Thoracic aorta (tissue), 2 donors: ENCODE measurements at places on chromosomes 7 and 10.

DNA sequence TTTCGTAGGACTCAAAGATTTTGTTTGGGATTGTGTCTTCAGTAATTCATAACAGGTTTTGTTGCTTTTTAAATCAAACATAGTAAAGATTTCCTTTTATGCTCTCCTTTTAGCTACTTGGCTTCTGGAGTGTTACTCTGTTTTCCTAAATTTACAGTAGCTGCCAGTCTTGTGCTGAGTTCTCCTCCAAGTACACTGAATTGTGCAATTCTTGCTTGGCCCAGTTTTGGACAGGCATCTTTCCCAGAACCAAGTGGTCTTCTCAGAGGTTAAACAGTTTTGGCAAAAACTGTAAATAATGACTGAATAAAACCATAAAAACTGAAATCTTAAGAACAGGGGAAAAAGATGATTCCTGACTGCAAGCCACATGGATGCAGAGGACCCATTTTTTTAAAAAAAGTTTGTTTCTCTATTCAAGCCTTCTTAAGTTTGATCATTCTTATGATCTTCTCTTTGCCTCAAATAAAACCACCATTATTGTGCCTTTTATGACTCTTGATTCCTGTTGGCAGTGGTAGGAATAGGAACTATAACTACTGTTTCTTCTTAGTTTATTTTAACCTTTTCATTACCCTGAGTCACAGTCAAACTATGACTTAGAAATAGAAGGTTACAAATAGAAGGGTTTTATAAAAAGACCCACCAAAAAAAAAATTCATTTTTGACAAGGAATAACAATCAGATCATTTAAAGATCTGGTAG is 88.0 kb downstream of the MDFIC start:
- peak overlapping the region; percentile 7 for H3K4me3 ChIP-seq
- no peak for DNase-seq
- H3K36me3 ChIP-seq = no peaks in the 10 kb centered on the region
- H3K4me1 ChIP-seq = peaks cover 20% of the 10 kb centered on the region
- H3K27ac ChIP-seq = no peak overlapping the region
- H3K27me3 ChIP-seq = no peaks in the 10 kb centered on the region

- H3K4me3 ChIP-seq = no peak overlapping the region
- H3K4me1 ChIP-seq = no peaks in the 10 kb centered on the region
Observed at GRCh38 chr10:20573924-20574323, 323.2 kb downstream of the NEBL start.

GRCh38 chr10:103868200-103868599 is 12.8 kb upstream of the SH3PXD2A start:
- H3K36me3 ChIP-seq = peaks cover 3% of the 10 kb centered on the region
- no peak overlapping the region for H3K27ac ChIP-seq

DNA sequence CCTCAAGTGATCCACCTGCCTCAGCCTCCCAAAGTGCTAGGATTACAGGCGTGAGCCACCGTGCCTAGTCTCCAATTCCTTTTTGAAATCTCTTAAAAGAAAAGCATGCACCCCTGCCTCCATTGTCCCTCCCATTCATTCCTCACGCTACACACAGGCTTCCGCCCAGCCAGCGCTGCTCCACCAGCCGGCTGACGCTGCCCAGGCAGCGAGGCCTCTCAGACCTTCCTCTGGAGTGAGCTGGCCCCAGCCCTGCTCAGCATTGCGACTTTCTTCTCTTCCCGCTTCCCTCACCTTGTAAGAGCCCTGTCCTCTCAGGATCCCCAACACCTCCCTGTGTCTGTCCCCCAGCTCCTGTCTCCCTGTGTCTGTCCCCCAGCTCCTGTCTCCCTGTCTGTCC is 23.6 kb downstream of the RGS10 start:
- no peak overlapping the region for H3K27ac ChIP-seq
- no peaks in the 10 kb centered on the region for H3K4me1 ChIP-seq
- H3K36me3 ChIP-seq = peaks cover under 1% of the 10 kb centered on the region
- H3K27me3 ChIP-seq = no peaks in the 10 kb centered on the region

DNA sequence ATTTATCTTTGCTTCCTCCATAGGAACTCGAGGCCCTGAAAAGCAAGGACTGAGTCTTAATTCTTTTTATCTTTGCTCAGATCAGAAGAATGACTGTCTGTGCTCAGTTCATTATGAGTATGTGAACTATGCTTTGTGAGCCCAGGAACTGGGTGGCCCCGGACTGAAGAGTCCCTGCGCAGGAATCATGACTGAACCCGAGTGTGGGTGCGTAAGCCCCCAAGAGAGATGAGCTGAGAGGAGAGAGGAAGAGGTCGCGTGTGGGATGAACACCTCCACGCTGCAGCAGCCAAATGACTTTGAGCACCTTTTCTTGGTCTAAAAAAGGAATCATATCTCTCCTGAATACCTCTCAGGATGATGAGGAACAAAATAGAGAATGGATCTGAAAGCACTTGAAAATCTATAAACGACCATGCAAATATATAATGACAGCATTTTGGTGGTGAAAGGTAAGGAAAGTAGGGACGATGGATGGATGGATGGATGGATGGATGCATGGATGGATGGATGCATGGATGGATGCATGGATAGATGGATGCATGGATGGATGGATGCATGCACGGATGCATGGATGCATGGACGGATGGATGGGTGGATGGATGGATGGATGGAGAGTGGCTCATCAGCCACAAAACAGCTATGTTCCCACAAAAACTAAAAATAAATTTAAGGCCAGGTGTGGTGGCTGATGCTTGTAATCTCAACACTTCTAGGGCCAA is 19.8 kb downstream of the FAM171A1 start:
- peaks cover 13% of the 10 kb centered on the region for H3K4me1 ChIP-seq
- no peaks in the 10 kb centered on the region for H3K27me3 ChIP-seq
- no peak for DNase-seq
- no peak overlapping the region for H3K27ac ChIP-seq

GRCh38 chr10:100510533-100511308 is 8.9 kb downstream of the SEC31B start:
- H3K27ac ChIP-seq = no peak overlapping the region
- no peaks in the 10 kb centered on the region for H3K27me3 ChIP-seq
- no peak for DNase-seq
- no peak overlapping the region for H3K4me3 ChIP-seq

- no peak for DNase-seq
- no peak overlapping the region for H3K27ac ChIP-seq
- H3K27me3 ChIP-seq = no peaks in the 10 kb centered on the region
- no peaks in the 10 kb centered on the region for H3K4me1 ChIP-seq
Observed at GRCh38 chr7:144768633-144769032, 67.2 kb downstream of the TPK1 start.

DNA sequence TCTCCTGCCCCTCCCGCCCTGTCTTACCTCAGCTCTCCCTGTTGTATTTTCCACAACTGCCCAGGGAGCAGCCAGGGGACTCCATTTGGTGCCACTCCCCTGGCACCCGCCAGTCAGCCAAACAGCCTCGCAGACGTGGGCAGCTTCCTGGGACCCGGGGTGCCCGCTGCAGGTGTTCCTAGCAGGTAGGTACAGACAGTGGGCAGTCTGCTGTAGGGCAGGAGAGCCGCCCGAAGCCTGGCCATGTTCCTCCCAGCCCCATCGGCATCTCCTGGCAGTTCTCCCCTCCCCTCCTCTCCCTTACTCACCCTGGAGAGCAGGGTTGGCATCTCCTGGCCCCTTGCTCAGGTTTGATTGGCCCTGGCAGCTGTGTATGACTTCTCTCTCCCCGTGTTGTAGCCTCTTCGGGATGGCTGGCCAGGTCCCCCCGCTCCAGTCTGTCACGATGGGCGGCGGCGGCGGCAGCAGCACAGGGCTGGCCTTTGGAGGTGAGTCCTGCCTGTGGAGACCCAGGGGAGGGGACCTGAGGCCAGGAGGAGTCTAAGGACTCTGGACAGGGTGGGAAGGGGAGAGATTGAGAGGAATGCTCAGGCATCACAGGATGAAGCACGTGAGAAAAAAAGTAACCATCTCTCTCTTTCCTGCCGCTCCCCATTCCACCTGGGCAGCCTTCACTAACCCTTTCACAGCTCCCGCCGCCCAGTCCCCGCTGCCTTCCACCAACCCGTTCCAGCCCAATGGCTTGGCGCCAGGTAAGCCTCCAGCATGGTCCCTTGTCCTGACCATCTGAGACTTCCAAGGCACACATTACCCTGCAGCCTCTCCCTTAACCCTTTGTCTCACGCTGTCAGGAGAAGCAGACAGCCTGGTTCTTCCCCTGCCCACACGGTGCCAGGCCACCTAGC is 11.3 kb downstream of the SAP25 start:
- H3K4me1 ChIP-seq = no peaks in the 10 kb centered on the region
- peaks cover 17% of the 10 kb centered on the region for H3K36me3 ChIP-seq
- H3K27ac ChIP-seq = no peak overlapping the region
- no peaks in the 10 kb centered on the region for H3K27me3 ChIP-seq
